DMS79 (cell line): ENCODE measurements at places on chromosomes 16 and 17.

DNA sequence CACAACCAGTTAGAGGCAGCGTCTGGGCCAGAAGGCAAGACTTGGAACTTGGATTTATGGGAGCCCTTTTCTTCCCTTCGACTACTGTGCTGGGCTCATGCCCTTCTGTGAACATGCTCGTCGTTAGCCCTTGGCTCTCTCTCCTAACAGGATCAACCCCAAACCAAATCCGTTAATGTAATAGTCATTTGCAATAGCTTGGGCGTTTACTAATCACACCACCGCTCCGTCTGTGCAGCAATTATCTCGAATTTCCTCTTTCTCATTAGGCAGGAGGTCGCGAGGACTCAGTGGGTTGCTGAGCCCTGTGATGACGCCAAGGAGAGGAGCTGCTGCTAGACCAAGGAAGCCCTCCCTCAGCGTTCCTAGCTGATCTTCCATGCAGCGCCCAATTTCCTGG, 114.7 kb downstream of the ENGASE start:
- no peak for DNase-seq

- no peak for DNase-seq
Measured at GRCh38 chr17:27461192-27461859, 5.1 kb downstream of the KSR1 start.

DNA sequence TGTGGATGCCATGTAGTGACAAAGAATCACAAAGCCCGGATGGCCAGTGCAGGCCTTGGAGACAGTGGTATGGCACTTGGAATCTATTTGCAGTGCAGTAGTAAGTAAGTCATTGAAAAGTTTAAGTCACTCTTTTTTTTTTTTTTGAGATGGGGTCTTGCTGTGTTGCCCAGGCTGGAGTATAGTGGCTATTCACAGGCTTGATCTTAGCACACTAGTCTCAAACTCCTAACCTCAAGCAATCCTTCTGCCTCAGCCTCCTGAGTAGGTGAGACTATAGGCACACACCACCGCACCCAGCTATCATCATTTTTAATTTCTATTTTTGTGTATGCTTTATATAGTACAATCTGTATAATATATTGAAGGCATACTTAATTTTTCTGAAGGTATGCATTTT, 4.3 kb upstream of the PLSCR3 start:
- no peak for DNase-seq

GRCh38 chr16:89489040-89489897, 1.1 kb downstream of the ANKRD11 start:
- peak; percentile 26 for DNase-seq

- DNase-seq: no peak
Measured at GRCh38 chr17:4998027-4998731, 429 bp downstream of the KIF1C start.
